ENCODE measurements at places on chromosomes 12 and 14. TPM values are rescaled to one million over a fixed set of nuclear protein-coding genes. Genes with fewer than 3 reads are reported as not detected.

Gene STYX
- total RNA-seq: 13.8 TPM

Gene FAM186B
- total RNA-seq: 0.98 TPM

Gene TAS2R43
- total RNA-seq: 9.0 TPM

Gene SLC4A8
- total RNA-seq: 1.1 TPM

GRCh38 chr12:92859650-92860386 is 69.3 kb downstream of the EEA1 start:
- no peak overlapping the region for H3K4me3 ChIP-seq
- no peak for DNase-seq
- H3K4me1 ChIP-seq: no peaks in the 10 kb centered on the region
- H3K27me3 ChIP-seq: no peaks in the 10 kb centered on the region
- H3K27ac ChIP-seq: no peak overlapping the region

- no peaks in the 10 kb centered on the region for H3K4me1 ChIP-seq
- no peak overlapping the region for H3K27ac ChIP-seq
- DNase-seq: no peak
- no peaks in the 10 kb centered on the region for H3K36me3 ChIP-seq
These were observed 48.7 kb downstream of the MIPOL1 start for GRCh38 chr14:37246427-37246829.
